ENCODE measurements at places on chromosomes 5 and 9.
A peak's percentile ranks its signal among the peaks of the same experiment; 100 is the strongest.

GRCh38 chr5:88729084-88729828 is 153.7 kb downstream of the MEF2C start:
- DNase-seq = peak; percentile 73

DNA sequence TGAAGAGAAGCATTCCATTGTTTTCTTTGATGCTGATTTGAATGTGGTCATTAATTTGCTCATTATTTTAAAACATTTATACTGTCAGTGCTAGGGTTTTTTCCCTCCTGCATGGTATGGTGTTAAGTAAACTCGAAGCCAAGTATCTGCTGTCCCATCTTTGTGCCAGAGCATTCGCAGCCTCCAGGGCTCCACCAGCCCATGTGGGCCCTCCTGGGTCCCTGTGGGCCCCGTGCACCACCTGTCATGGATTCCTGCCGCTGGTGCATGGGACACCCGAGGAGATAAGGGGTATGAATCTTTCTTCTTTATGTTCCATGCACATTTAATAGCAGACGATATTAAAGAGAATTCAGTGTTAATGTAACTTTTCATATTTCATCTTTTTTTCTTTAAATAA is 95.1 kb downstream of the TRIO start:
- no peak for DNase-seq

DNA sequence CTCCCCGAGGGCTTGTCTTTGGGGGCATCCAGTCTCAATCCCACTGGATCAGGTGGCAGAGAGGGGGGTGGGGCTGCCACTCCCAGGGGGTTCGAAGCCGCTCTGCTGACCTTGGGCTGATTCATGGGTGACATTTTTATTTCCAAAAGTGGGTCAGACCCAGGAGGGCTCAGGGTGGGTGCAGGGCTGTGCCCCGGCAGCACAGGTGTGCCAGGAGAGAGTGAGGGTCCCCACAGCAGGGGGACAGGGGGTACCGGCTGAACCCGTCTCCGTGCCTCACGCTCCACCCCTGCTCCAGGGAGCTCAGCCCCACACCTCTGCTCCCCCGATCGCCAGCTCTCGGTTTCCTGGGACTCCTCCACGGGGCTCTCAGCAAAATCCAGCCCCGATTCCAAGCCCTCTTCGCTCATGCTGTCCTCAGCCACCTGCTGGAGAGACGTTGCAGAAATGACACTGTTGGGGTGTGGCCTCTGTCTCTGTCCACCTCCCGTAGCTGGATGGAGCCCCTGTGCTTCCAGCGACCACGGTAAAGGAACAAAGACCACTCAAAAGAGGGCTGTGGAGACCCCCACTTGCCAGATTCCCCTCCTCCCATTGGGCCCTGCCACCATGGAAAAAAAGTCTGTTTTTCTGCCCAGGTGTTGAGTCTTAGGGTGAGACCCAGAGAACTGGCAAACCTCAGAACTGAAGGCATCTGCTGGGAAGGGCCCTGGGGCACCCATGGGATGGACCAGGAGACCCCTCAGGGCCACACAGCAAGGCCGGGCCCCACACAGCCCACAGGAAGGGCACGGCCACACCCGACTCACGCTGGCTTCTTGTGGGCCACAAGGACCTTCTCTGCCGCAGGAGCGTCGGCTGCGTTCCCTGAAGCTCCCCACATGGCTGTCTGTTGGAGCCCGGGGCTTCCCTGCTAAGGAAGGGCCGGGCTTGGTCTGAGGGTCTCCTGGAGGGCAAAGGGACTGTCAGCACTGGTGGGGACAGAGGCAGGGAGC is 10.6 kb upstream of the QSOX2 start:
- no peak for DNase-seq

GRCh38 chr5:40652441-40653220 is 27.1 kb upstream of the PTGER4 start:
- no peak for DNase-seq

DNA sequence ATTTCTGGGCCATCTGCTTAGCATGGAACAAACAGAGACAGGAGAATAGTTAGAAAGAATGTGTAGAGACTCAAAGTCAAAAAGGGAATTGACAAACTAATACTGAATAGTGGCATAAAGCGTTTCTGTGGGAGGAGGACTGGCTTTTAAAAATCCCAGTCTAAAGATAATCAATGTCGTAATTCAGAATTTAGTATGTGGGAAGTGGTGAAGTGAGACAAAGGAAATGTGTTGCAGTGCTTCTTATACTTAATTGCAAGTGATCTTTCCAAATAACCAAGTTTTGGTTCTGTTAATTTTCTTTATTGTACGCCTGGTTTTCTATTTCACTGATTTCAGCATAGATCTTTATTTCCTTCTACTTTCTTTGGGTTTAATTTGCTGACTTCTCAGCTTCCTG is 133.2 kb downstream of the ENTREP1 start:
- DNase-seq = no peak

DNA sequence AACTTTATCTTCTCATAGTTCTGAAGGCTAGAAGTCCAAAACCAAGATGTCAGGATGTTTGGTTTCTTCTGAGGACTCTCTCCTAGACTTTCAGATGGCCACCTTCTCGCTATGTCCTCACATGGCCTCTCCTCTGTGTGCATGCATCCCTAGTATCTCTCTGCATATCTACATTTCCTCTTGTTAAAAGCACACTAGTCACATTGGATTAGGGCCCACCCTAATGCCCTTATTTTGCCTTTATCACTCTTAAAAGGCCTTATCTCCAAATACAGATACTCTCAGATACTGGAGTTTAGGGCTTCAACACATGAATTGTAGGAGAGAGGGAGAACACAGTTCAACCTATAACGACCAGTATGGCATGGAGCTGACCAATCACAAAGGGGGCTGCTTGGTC is 151.7 kb downstream of the PRELID2 start:
- no peak for DNase-seq

GRCh38 chr9:91789941-91790340 is 160.1 kb downstream of the ROR2 start:
- no peak for DNase-seq

- DNase-seq = peak; percentile 91
These were observed 192.5 kb downstream of the CD180 start for GRCh38 chr5:67003935-67004729.

- DNase-seq = no peak
These were observed 1.6 kb downstream of the SLC22A5 start for GRCh38 chr5:132370971-132371602.

- peak; percentile 40 for DNase-seq
These were observed 126.5 kb downstream of the RPS23 start for GRCh38 chr5:82151662-82152061.

- DNase-seq = peak; percentile 24
These were observed 887 bp downstream of the PTPDC1 start for GRCh38 chr9:94085062-94085639.

DNA sequence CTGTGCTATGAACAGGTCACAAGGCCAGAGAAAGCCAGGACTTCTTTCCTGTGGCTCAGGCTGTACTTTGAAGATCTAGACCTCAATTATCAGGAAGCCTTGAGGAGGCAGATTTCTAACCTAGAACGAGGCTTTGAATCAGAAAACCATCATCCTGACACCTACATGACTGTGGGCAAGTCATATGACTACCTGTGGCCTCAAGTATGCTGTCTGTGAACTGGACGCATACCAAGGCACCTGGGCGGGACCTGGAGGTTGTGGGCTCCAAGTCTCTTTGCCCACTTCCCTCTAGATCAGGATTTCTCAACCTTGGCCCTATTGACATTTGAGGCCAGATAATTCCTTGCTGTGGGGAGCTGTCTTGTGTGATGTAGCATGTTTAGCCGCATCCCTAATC is 42.5 kb downstream of the KLF4 start:
- no peak for DNase-seq

- no peak for DNase-seq
These were observed 21.3 kb downstream of the PCDHGC5 start for GRCh38 chr5:141510160-141510559.

- no peak for DNase-seq
These were observed 26.6 kb upstream of the TUSC1 start for GRCh38 chr9:25704800-25705199.

GRCh38 chr9:131673068-131673467 is 66.8 kb downstream of the RAPGEF1 start:
- no peak for DNase-seq

- no peak for DNase-seq
These were observed 6.7 kb downstream of the LRRC70 start for GRCh38 chr5:62585306-62585705.

DNA sequence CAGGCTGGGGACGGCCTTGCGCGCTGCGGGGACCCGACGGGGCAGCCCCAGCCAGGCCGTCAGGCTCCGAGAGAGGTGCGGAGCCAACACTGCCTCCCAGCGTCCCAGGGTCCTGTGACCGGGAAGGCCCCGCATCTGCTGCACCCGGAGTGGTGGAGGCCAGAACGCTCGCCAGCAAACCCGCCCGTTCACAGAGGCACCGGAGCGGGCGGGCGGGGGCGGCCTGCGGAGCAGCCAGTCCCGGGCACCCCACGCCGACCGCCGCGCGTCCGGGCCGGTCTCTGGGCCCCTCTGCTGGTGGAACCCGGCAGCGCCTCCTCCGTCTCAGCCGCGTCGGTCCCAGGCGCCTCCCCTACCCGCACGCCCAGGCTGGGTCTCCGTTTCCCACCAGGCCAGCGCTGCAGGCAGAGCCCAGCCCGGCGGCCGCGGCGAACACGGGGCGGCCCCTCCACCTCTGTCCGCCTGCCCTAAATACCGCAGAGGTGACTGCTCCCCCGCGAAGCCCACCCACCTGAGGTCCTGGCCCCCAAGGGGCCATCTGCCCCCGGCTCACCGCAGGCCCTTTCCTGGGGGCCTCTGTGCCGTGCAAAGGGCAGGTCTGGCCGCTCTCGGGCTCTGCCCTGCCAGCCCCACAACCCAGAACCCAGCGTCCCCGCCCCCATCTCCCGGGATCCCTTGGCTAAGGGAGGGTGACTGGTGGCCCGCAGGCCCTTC is 15.9 kb downstream of the EXD3 start:
- no peak for DNase-seq

GRCh38 chr5:142571371-142571770 is 114.5 kb downstream of the FGF1 start:
- DNase-seq = no peak

Data from LHCN-M2 (cell line).